ENCODE measurements at places on chromosomes 16 and 17.

DNA sequence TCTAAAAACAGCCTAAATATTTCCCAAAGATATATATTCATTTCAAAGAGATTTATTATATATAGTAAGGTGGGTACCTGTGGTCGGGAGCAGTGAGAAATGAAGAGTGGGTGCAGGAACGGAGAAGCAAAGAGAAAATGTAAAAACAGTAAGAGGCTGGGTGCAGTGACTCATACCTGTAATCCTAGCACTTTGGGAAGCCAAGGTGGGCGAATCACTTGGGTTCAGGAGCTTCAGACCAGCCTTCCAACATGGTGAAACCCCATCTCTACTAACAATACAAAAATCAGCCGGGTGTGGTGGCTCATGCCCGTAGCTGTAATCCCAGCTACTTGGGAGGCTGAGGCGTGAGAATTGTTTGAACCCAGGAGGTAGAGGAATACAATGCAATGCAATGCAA is 257.1 kb downstream of the BCAS3 start:
- no peak for DNase-seq

DNA sequence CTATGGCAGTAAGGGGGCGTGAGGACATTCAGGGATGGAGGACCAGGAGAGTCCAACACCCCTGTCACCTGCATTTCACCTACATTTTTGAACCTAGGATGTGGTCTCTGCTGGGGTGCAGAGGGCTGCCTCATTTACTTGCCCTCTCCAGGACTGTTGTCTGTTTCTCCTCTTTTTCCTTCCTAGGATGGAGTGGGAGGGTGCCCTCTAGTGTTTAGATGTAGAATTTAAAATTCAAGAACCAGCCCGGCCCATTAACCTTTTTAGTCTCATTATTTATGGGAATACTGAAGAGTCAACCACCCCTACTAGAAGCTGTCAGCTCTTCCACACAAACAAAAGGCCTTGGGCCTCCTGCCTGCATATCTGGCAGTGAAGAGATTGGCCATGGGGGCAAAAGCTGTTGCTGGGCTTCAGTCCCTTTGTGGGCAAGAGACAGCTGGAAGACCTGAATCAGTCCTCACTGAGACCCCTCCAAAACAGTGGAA is 2.5 kb upstream of the STARD3 start:
- no peak for DNase-seq

- no peak for DNase-seq
Observed at GRCh38 chr16:10896723-10897122, 19.7 kb downstream of the CIITA start.

DNA sequence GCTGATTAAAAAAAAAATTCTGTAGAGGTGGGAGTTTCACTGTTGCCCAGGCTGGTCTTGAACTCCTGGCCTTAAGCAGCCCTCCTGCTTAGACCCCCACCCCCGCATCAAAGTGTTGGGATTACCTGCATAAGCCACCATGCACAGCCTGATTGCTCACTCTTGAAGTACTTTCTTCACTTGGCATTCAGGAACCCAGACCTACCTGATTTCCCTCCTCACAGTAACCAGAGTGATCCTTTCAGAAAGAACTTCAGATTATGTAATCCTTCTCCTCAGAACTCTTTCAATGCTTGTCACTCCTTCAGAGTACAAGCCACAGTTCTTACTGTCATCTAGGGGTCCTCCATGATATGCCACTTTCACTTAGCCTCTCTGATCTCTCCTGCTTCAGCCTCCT is 1.4 kb downstream of the EFCAB13 start:
- DNase-seq: no peak

DNA sequence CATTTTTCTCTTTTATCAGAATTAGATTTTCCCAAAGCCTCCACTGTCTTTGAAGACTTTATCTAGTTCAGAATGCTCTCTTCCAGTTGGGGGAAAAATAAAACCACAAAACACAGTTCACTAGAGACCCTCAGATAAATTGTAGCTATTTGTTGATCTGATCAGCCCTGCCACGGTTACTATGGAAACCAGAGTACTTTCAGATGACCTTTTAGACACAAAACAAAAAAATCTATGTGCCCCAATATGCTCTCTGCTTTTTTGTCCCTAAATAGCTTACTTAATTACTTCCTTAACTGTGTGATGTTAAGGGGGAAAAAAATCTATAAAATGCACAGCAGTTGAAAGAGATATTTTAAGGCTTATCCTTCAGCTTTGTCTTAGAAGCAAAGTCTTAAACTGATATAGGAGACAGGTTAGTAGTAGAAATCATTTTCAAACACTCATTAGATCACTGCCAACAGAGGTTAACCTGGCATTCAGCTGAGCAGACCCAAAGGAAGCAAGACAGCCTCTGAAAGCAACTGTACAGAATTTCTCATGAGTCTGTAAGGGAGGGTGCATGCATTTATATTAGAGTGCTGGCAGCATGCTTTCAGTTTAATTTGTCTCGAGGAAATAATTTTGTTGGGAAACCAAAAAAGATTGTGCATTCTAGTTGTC is 129.9 kb upstream of the CACNG5 start:
- DNase-seq: no peak

- DNase-seq: peak; percentile 84
Observed at GRCh38 chr16:15434425-15435215, at the start of gene BMERB1. Gene BMERB1, plus strand, starts transcription at chr16:15434588. Its CDS starts 66 bp downstream, at chr16:15434654.

DNA sequence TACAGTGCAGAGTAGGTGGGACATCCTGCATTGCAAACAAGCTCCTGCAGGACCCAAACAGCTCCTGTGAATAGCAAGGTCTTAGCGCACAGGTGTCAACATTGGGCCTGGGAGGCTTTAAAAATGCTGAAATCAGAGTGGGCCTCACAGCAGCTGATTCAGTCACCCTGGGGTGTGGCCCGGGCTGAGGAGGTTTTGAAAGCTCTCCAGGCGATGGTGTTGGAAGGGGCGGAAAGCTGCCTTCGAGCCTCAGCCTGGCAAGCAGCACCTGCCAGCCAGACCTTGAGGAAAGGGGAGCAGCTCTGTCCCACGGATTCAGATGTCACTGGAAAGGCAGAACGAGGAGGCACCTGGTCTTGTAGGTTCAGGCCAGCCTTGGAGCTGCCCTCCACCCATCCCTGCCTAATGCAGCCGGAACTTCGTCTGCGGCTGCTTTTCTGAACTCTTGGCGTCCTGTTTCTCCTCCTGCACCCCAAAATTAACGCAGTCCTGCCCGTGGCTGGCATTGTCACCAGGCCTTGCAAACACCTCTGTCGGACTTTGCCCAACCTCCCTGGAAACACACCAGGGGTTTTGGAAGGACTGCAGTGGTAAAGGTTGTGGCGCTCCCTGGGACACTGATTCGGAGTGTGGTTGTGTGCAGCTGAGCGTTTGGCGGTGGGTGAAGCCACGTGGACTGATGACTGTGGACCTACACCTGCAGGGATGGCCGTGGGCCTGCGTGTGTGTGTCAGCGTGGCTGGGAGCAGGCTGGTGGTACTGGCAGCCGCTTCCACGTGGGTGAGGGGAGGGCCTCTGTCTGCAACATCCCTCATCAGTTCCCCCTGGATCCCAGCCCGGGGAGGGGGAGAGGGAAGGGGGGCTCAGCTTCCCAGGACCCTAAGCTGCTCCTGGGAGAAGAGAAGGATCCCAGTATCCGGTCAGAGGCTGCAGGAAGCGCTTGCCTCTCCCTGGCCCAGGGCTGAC is 3.4 kb downstream of the NECAB2 start:
- DNase-seq: no peak

GRCh38 chr17:34319039-34319483 is at the start of gene CCL8:
Gene CCL8, plus strand, starts transcription at chr17:34319435. Its CDS starts 67 bp downstream, at chr17:34319502.
- no peak for DNase-seq

DNA sequence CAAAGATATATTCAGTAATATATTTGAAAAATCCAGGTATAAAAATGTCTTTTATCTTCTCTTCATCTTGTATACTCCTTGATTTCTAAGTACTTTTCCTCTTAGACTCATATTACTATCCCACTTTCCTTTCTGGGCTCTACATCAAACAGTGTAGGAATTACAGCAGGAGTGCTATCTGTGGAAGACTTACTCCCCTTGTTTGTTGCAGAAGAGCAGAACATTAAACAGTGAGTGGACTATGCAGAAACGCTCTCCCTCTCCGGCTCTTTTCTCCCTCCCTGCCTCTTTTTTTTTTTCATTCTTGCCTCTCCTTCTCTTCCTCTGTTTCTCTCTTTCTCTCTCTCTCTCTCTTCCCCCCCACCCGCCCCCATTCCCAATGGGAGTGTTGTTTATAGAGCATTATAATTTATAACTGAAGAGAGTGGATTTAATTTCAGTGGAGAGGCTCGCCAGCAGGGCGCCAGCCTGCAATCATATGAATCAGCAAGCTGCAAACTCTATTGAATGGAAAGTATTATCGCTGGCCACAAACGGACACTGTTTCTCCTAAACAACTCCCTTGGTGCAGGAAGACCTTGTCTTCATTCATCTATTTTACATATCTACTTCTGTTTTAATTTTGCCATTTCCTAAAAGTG is 242.3 kb upstream of the TBX2 start:
- peak; percentile 73 for DNase-seq

DNA sequence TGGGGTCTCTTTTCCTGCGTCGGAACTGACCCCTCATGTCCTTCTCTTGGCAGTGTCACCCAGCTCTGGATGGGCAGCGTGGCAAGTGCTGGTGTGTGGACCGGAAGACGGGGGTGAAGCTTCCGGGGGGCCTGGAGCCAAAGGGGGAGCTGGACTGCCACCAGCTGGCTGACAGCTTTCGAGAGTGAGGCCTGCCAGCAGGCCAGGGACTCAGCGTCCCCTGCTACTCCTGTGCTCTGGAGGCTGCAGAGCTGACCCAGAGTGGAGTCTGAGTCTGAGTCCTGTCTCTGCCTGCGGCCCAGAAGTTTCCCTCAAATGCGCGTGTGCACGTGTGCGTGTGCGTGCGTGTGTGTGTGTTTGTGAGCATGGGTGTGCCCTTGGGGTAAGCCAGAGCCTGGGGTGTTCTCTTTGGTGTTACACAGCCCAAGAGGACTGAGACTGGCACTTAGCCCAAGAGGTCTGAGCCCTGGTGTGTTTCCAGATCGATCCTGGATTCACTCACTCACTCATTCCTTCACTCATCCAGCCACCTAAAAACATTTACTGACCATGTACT is 13.2 kb downstream of the IGFBP4 start:
- DNase-seq: no peak

DNA sequence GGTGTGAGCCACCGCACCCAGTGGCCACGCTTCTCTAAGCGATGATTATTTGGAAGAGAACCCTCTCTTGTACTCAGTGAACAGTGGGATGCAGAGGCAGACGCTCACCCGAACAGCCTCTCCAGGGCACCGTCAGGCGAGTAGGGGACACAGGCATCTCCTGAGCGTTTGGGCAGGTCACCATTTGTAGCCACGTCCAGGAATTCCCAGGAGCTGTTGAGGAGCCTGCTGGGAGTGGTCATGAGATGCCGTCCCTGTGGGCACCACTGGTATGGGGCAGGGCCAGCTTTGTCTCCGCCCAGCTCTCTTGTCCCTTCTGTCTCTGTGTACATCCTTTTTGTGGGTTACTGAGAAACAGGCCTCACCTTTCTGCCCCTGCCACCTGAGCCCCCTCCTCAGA is 81.3 kb upstream of the ZNF469 start:
- DNase-seq: no peak

DNA sequence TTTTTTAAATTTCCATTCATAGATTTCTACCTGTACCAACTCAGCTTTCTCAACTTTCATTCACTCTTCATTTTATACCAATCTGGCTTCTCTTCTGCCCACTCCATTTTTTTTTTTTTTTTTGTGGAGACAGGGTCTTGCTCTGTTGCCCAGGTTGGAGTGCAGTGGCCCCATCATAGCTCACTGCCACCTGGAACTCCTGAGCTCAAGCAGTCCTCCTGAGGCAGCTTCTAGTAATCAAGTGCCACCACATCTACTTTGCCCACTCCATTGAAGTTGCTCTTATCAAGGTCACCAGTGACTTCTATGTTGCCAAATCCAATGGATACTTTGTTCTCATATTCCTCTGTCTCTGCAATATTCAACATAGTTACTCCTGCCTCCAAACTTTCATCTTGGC is 1.7 kb downstream of the SUPT6H start:
- DNase-seq: no peak

DNA sequence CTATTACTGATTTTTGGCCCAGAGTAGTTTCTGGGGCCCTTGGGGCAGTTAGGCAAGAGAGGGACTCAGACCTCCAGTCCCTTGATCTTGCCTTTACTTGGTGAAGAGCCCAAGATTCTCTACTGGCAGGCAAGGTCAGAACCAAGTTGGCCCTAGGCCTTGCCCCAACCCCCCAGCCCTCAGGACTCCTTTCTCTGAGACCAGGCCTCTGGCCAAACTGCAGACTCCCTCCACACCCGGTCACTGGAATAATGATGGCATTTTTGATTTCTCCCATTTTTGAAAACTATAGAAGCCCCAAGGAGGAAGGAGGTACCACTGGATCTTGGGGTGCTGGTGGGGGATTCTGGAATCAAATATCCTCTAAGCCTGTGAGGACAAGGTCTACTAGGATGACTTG is 18.0 kb upstream of the HOXB9 start:
- no peak for DNase-seq

DNA sequence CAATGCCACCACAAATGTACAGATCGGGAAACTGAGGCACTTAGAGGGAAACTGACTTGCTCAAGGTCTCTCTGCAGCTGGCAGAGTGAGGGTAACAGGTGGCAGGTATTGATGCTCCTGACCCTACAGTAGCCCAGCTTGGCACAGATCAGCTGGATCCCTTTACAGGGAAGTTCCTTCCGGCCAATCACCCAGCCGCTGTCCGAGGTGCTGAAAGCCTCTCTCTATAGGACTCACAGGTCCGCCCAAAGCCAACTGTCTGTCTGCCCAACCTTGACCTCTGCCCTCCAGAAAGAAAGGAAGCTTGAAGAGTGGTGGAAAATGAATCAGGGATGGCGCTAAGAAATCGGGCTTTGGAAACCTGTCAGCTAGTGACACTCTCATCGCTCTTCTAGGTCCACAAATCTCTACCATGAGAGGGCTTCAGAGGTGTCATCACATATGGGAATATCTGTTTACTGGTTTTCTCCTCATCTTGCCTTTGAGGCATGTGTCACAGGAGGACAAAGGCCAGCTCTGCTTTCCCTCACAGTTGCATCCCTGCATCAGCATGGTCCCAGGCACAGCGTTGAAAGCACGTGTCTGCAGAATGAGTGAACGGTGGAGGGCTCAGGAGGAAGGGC is 246.2 kb downstream of the KATNIP start:
- no peak for DNase-seq

- DNase-seq: peak; percentile 75
Observed at GRCh38 chr16:66342294-66342900, 24.1 kb upstream of the CDH5 start.

DNA sequence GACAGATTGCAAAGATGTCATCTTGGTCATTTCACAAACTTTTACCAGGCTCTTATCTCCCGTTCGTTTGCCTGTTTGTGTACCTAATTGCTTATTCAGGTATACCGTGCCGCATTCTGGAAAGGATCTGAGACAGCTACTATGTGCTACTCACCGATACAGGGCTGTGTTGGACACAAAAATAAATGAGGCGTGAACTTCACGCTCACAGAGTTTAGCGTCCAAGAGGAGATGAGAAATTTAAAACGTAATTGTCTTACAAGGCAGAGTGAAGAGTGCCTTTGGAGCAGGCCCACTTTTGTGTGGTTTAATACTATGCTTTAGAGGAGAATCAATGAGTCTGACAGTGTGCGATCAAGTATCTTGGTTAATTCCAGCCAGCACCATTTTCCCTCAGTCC is 26.7 kb downstream of the MAF start:
- DNase-seq: no peak

Data from BE2C (cell line).